ENCODE measurements at places on chromosomes 1 and 21.

- no peak for DNase-seq
Observed at GRCh38 chr1:84632673-84633434, 57.4 kb downstream of the SSX2IP start.

DNA sequence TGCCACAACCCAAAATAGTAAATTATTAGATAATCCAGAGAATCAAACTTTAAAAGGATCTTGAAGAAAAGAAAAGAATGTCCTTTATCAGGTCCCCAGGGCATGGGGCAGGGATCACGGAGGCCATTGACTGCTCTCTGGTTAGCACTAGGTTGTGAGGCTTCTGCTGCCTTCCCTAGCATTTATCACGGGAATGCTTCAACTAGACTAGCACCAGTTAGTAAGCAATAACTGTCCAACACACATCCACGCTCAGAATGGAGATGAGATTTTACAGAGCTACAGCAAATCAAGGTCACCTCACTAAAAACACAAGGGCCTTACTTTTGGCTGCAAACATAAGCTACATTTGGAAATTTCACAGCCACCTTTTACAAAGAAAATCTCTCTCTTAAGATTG is 304.0 kb downstream of the NFIA start:
- no peak for DNase-seq

- DNase-seq: no peak
Observed at GRCh38 chr1:190029441-190029840, 448.2 kb downstream of the BRINP3 start.

DNA sequence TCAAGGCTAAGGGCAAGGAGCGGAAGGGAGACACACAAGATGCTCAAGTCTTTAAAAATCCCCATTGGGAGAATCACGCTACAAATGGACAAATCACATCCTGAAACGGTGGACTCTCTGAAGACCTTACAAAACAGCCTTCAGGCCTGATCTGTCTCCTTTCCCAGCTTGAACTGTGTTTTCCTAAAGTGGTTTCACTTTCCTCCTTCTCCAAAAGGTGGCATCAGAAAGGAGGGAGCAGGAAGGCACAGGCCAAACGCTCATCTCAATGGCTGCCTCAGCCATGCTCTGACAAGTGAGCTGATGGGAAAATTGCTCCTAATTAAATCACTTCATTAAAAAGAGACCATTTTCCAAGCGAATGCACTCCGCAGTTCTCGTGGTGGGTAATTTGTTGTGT is 47.7 kb downstream of the UTP25 start:
- no peak for DNase-seq

GRCh38 chr1:100597061-100597741 is 59.3 kb downstream of the GPR88 start:
- DNase-seq: no peak

- no peak for DNase-seq
Observed at GRCh38 chr1:236338096-236338495, 56.0 kb upstream of the EDARADD start.

DNA sequence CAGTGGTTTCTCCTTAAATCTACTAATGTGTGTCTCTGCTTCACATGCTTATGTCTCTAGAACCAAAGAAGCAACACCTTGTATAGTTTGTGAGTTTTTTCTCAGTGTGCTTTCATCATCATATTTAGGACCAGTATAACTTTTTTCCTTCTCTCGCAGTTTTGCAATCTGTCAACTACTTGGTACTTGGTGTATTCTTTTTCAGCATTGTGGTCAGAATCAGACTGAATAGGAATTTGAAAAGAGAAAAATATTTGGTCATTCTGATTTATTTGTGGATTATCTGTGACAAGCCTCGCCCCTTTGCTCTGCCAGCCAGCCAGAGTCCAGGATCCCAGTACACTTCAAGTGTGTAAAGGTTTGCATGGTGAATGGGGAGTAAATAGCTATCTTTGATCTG is 122.3 kb downstream of the C1orf21 start:
- no peak for DNase-seq

DNA sequence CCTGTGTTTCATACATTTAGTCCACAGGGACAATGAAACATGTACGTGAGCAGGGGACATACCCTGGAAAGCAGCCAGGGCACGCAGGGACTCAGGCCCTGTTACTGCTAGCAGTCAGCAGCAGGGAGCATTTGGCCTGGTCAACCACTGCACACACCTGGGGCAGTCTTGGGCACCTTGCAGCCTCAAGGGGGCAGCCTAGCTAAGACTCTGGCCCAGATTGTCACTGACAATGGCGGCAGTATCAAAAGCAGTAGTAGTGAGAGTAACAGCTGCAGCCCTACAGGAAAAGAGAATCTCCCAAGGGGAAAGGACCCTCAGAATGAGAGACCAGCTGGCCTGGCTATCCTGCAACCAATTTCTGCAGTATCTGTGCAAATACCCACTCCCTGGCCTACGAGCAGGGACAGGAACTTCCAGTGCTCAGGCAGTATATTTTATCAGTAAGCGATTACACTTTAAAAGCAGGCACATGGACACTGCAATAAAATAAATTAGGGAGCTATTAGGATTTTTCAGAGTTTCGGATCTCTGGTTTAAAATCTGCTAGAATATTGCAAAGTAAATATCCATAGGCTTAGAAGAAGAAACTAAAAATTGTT is 475.6 kb downstream of the LTN1 start:
- peak; percentile 0 for DNase-seq

- DNase-seq: no peak
Observed at GRCh38 chr1:44239961-44240371, 26.7 kb downstream of the DMAP1 start.

DNA sequence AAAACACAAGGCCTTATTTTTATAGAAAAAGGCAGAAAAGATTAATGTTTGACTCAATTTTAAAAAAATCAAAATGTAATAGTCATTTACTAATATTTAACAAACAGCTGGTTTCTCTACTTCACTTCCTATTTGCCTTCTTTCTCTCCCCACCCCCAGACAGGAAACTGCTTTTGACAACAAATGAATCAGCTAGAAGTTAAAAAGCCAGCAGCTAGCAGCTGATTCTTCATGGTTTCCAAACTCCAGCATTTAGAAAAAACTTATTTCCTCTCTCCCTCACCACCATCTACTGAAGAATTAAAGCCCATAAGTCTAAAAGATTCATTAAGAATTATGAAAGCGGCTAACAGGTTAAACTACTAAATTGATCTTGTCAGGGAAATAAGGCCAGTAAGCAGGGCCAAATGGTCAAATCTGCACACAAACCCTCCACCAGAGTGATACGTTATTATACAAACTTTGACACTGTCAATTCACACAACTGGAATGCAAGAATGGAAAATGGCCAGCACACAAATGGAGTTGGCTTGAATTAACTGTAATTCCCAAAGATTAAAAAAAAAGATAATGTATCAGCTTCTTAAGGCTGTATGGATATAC is 4.0 kb downstream of the WDR26 start:
- DNase-seq: no peak

- DNase-seq: no peak
Observed at GRCh38 chr1:234206651-234207284, 166.5 kb upstream of the COA6 start.

- DNase-seq: no peak
Observed at GRCh38 chr1:227793079-227793947, 22.2 kb upstream of the PRSS38 start.

DNA sequence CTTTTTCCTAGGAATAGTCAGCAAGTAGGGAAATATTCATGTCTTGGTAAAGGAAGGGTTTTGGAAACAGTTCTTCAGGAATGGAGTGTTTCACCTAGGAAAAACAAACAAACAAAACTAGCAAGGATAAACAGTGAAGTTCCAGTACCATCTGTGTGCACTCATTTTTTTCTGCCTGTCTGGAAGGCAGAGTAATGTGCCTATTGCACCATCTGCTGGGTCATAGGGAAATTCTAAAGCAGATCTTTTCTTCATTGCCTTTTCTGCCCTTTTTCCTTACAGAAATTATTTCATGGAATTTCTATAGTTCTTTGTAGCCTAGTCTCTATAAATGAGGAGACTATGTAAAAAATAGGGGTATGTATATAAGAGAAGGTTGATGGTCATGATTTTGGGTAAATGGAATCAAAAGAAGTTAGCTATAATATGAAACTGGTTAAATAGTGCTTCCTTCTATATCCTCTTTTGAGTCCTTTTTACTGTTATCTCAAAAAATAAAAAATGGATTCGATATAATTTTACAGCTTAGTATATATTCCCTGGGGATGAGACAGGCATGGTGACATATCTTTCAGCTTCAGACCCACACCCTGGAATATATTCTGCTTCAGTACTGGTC is 3.4 kb upstream of the HRNR start:
- no peak for DNase-seq

DNA sequence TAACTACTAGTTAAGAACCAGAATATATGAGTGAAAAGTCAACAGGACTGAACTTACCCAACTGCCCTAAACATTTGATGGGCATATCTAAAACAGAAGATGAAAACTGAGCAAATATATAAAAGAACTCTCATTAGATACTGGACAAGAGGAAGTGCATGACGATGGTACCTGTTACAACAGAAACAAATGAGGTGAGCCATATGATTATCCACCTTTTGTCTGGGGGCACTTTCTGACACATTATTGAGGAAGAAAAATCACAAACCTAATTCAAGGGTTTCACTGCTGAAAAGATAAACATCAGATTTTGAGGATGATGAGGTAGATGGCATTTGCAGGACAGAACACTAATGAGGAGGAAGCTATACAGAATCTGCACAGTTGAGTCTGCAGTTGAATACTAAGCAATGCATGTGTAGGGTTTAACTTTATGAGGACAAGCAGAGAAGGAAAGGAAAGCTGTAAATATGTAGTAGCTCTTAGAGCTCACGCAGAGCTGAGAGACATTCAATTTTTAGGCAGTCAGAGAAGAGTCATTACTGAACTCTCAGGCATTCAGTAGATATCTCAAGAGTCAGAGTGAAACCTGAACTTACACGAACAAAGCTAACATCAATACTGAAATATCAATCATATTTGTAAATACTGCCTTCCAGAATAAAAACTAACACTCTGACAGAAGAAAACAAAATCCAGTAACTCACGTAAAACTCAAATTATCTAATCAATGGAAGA is 262.1 kb downstream of the AKT3 start:
- no peak for DNase-seq

DNA sequence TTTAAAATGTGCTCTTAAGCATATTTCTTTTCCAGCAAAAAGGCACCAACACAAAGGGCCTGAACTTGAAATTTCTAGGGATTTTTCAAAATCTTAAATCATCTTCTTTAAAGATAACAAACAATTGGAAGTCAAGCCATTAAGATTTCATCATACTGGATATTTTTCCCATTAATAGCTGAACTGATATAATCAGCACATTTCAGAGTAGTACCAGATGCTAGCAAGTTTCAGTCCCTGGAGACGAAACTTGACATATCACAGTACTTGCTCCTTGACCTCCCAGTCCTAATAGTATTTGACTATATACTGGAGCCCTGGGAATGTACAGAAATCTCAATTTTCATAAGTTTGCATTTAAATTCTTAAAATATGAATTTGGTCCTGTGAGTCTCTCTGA is 10.2 kb upstream of the CDC7 start:
- DNase-seq: no peak

DNA sequence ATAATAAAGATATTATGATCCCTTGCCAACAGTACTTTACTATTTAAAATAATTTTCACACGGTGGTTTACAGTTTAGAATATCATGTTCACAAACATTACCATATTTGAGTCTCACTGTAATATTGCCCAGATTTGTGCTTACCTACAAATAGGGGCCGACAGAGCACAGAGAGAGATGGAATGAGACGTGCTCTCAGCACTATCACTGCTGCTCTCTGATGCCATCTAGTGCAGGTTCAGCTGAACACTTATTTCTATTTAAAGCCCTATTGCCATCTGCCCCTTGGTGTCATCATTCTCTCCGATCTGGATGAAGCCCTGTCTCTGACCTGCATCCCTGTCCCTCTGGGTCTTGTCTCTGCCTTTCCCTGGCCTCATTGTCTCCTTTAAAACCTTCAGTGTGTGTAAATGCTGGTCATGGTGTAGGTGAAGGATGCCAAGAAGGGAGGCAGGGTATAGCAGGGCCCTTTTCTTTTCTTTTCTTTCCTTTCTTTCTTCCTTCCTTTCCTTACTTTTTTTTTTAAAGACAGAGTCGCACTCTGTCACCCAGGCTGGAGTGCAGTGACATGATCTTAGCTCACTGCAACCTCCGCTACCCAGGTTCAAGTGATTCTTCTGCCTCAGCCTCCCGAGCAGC is 6.9 kb upstream of the GPATCH4 start:
- DNase-seq: no peak

DNA sequence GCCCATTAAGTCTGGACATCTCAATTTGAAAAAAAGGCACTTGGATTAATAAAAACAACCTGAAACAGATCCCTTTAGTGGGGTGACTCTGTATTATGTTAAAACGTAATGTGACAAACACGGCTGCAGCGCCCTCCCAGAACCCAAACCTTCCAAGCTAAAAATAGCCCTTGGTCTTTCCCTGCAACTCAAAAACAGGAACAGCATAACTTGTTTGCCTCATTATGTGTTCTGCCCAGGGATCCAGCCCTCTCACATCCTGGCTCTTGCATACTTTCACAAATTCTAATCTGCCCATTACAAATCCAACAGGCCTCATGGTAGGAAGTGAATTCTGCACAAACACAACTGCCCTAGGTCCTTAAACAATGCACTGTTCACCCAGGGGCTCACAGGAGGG is 94.7 kb upstream of the GADD45A start:
- no peak for DNase-seq

DNA sequence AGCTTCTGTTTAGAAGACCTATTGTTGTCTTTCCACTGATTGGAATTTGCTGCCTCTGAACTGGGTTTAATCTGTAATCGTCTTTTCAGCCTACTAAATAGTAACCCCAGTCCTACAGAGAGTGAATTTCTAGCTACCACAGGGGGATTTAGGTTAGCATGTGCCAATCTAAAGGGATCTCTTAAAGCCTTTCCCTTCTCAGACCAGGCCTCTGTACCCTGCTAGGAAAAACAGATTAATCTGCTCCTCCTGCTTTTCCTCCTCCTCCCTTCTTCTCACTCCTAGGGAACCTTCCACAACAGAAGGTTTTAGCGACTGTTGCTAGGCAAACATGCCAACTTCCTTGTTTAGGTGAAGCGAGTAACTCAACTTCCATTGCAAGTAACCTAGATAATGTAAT is 1.3 kb upstream of the RC3H1 start:
- DNase-seq: no peak

DNA sequence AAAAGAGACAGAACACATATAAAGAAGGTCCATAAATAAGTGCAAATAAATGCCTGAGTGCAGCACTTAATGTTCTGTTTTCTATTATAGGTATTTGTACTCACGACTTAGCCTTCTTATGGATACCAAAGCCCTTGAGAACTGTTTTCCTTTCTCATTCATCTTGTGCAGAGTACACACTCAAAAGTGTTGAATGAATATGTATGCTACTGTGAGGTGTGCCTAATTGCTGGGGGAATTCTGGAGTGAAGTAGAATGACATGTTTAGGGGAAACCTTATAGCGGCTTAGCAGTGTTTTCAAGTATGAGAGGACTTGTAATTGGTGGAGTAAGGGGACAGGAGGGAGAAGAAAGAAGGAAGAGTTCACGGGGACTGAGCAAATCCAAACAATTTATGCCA is 157.6 kb downstream of the CACNA1E start:
- no peak for DNase-seq

DNA sequence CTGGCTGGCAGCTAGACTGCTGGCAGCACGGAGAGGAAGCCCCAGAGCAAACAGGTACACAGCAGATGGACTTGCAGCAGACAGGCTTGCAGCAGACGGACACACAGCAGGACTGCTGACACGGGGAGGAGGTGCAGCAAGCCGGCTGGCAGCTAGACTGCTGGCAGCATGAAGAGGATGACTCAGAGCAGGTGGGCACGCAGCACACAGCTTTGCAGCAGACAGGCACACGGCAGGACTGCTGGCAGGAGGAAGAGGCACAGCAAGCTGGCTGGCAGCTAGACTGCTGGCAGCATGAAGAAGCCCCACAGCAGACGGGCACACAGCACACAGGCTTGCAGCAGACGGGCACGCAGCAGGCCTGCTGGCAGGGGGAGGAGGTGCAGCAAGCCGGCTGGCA is 498 bp downstream of the KRTAP10-2 start:
- no peak for DNase-seq

Data from activated naive CD4-positive, alpha-beta T cell (primary cell).